ENCODE measurements at places on chromosomes 1 and 21. TPM values are rescaled to one million over a fixed set of nuclear protein-coding genes. Genes with fewer than 3 reads are reported as not detected.

DNA sequence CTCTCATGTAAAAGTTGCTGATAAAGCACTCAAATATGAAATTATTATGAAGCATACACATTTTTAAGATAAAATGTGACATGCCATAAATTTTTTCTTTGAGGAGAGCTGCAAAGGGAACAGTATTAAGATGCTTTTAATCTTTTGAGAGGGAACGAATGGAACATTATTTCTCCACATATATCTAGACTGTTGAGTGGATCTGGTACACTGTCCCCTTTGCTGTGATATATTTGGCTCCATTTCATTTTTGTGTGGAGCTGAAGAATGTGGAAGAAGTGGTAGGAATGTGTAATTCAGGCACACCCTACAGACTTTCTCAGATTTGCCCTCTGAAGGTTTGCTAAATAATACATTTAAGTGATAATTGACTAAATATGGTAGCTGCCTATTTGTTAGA is 31.7 kb downstream of the PGM1 start:
- no peak for DNase-seq

Gene NHLH1
- not detected for total RNA-seq

- DNase-seq: no peak
These were observed 14.6 kb downstream of the PIGP start for GRCh38 chr21:37058261-37058660.

DNA sequence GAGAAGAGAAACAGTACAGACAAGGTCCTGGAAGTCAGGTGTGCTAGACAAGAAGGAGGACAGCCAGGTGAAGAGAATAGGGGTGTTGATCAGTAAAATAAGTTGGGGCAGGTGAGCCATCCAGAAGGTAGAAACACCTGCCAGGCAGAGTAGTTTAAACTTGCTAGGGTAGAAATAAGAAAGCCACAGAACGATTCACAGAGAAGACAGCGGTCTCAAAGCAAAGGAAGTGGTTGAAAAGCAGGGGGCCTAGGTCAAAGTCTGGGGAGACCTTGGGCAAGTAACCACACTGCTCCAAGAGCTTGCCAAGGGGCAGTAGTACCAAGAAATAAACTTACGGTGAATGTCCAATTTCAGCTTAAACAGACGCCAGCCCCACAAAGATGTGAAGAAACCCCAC is 116.6 kb upstream of the PROX1 start:
- no peak for DNase-seq

GRCh38 chr21:36728371-36729111 is 29.6 kb downstream of the SIM2 start:
- no peak for DNase-seq

GRCh38 chr1:3900150-3900968 is at the start of gene C1orf174:
TSS of gene C1orf174 (minus strand) at chr1:3900272. CDS start at chr1:3900186, 86 bp downstream.
- DNase-seq: peak; percentile 95

DNA sequence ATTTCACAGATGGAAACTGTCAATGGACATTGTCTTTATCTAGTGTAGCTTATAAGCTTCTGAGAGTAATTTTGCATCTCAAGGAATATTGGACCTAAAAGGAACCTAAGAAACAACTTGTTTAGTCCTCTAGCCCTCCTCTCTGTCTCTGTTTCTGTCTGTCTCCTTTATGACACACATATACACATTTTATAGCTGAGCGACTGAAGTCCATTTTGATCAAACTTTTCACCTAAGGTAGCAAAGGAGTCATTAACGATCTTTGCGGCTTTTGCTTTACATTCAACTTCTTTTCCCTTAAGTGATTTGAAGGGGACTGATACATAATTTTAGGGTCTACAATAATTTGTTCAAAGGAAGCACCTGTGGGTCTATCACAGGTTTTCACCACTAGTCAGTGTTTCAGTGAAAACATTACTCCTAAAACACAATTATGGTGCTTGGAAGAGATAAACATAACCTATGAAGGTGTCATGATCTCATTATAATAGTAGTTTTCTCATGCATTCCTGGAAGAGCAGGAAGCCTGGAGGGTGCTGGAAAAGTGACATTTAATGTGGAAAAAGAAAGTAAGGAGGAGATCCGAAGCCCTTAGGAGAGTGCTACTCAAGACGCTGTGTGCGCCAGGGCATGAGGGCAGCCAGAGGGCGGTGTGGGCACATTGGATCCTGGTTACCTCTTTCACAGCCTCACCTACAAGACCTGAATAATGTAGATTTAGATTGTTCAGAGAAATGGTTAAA is 248.6 kb downstream of the DNM3 start:
- peak; percentile 40 for DNase-seq

All from left ventricle myocardium inferior (tissue), 1 donor.